ENCODE measurements at places on chromosomes 2 and 18.

GRCh38 chr2:32711219-32711618, 83.4 kb downstream of the TTC27 start:
- no peak for DNase-seq

GRCh38 chr2:82793711-82794435, 1665.2 kb downstream of the SUCLG1 start:
- DNase-seq: no peak

- DNase-seq: no peak
Observed at GRCh38 chr2:190182071-190182524, 119.6 kb upstream of the MSTN start.

DNA sequence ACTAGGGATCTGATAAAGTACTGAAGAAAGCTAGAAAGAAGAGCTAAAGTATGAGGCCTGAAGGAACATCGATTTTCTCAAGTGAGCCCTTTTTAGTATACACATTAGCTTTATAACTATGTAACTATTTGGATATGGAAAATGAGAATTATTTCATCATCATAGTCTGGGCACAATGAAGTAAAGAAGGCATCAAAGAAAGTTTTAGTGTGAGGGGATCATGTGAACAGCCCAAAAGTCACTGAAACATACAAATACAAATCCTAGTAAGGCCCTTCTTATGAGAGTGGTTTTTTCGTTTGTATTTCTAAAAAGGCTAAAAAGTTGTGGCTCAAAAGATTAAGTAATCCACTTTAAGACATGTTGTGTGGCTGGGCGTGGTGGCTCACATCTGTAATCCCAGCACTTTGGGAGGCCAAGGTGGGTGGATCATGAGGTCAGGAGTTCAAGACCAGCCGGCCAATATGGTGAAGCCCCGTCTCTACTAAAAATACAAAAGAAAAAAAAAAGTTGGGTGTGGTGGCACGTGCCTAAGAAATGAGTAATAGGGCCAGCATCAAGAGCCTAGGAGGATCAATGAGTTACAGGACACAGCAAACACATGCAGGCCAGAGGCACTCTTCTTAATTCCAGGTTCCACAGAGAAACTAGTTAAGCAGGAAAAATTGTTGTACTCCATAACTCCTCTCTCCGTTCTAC, 61.9 kb downstream of the PUM2 start:
- DNase-seq: no peak

- no peak for DNase-seq
Observed at GRCh38 chr2:234272069-234272850, 221.8 kb downstream of the SPP2 start.

DNA sequence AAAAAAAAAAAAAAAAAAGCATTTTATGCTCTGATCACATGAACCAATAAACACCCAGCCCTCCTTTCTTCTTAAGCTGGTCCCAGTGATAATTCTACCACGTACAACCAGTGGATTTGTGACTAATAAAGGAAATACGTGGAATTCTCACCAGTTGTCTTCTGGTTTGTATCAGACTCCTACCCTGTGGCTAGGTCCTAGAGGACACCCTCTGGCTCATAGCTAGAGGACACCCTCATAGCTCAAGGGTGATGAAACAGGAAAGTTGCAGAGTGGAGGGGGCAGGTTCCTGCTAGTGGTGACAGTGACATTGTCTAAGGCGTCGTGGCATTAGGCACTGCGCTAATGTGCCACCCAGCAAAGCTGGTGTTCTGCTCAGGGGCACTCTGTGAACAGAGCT, 167.8 kb downstream of the BCL11A start:
- DNase-seq: no peak

- no peak for DNase-seq
Observed at GRCh38 chr2:42372474-42373200, 11.6 kb upstream of the COX7A2L start.

DNA sequence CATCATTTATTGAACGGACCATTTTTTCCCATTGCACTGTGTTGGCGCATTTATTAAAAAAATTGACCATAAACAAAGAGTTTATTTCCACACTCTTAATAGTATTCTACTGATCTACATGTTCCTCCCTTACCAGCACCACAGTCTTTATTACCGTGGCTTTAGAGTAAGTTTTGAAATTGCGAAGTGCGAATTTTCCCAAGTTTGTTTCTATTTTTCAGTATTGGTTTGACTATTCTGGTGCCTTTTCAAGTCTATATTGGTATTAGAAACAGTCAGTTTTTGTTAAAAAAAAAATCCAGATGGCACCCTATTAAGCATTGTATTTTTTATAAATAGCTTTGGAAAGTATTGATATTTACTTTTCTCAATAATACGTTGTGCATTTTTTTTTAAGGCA, 795.1 kb upstream of the HS6ST1 start:
- no peak for DNase-seq

DNA sequence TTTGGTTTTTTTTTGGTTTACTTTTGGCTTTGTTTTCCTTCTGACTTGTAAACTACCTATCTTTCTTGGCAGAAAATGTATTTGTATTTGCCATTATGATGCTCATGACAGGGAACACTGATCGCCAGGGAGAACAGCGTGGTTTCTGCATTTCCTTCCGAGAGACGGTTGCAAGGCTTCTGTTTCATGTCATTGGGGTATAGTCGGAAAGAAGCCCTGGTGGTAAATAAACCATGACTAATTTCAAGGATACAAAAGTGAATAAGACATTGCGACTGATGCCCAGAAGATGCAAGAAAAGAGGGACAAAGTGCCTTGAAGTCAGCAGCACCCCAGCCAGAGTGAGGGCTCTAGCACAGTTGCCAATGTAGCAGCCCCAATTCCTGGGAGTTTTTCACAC, 4.2 kb upstream of the CAPN14 start:
- DNase-seq: no peak

- DNase-seq: no peak
Observed at GRCh38 chr2:62119311-62119974, 76.5 kb upstream of the B3GNT2 start.

DNA sequence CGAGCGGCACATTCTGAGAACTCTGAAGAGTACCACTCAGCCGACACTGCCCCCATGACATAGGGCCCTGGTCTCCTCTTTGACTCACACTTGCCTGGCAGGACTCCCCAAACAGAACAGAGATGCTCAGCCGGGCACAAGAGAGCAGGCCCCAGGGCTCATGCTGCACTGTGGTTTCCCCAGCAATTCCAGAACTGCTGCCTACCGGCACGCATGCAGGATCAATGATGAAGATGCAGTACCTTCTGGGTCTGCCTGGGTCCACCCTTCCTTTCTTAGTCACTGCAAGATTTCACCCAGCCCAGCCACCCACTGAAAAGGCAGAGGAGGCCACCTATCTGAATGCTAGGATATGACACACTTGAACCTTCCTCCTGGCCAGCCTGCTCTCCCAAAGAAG, 49.4 kb downstream of the BCL11A start:
- DNase-seq: no peak

DNA sequence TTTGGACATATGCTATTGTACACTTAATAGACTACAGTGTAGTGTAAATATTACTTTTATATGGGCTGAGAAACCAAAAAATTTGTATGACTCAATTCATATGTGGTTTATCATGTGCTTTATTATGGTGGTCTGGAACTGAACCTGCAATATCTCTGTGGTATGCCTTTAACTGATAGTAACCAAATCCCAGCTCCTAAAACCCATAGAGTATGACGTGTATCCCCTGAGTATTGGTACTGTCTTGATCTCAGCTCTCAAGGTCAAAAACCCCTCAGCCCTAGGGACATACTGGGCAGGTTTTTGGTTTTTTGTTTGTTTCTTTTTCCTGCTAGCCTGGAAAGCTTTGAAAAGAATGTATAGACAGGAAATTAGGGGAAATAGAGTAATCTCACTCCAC, 42.2 kb upstream of the ARHGAP15 start:
- no peak for DNase-seq

DNA sequence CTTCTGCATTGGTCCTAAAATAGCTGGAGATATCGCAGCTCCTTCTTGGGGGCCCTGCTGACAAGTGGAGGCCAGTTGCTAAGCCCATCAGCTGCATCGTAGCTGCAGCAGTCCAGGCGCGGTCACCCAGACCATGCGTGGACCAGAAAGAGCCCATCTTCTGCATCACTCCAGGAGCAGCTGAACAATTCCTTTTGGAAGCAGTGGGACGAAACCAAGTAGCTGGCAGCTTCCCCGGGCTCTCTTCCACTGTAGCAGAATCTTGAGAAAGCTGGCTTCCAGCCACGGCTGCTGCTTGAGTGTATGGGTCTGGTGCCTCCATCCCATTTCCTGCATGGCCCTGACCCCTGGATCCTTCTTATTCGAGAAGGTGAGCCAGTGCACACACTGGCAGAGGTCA, 22.2 kb upstream of the CAB39 start:
- DNase-seq: no peak

DNA sequence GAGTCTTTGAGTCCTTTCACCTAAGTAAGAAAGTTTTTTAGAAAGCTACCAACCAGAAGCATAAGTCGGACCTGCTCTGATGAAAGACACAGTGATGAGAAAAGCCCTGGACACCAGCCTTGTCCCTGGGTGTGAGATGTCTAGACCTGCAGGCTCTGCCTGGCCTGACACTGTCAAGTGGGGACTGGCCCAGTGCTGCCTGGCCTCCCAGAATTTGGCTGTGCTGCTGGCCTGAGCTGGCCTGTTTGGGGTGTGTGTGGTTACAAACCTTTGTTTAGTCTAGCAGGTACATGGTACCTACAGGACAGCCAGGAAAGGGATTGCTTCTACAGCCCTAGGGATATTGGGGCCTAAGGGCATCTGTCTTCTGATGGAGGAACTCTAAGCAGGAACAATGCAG, 48.3 kb downstream of the ASB1 start:
- no peak for DNase-seq

GRCh38 chr2:182717416-182717815, 1.4 kb downstream of the DNAJC10 start:
- DNase-seq: no peak

DNA sequence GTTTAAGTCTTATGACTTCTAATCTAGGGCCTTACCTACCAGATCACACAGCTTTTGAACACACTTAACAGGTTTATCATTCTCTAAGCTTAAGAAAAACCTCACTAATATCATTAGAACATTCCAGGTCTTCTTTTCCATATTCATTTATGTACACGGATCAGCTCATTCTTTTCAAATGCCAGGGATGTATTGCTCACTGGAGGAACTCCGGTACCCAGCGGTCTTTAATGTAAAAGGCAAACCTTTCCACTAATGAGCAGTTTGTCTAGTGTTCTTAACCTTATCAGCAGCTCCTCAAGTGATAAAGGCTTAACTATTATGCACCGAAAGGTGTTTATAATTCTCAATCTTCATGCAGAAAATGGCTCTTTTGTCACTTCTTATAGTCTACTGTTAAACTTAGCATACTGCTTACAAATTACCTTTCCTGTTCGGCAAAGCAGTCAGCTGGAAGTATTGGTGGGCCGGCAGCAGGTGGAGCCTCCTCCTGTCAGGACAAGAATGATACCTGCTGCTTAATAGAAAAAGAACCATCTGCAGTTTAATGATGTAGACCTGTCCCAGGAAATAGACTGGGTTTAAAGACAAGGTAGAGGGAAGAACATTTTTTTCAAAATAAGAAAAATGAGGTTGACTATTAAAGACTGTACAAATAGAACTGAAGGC, 142.7 kb downstream of the FIGN start:
- no peak for DNase-seq

- DNase-seq: no peak
Observed at GRCh38 chr2:124836416-124836815, 811.3 kb downstream of the CNTNAP5 start.

- no peak for DNase-seq
Observed at GRCh38 chr18:49045585-49045984, 94.8 kb upstream of the SMAD7 start.

GRCh38 chr2:233082222-233082930, 22.2 kb downstream of the INPP5D start:
- DNase-seq: no peak

DNA sequence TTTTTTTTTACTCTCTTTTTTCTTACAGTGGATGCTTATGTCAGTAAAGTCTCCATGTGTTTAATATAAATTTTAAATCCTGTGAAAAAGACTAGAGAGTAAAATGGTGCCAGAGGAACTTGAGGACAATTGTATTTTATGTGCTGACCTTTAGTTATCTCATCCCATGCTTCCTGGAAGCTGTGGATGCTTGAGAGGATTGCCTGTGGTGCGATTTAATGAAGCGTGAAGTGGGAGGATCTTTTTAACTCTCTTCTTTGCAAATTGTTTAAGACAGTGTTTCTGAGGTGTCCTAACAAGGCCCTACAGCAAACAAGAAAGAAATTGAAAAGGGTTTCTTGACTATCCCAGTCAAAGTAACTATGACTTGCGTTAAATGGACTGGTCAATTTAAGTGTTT, 84.2 kb downstream of the DTNA start:
- DNase-seq: no peak

- no peak for DNase-seq
Observed at GRCh38 chr2:516944-517343, 160.3 kb downstream of the TMEM18 start.

GRCh38 chr2:199195927-199196502, 261.7 kb downstream of the SATB2 start:
- DNase-seq: no peak

GRCh38 chr18:60232541-60232940, 140.0 kb downstream of the MC4R start:
- no peak for DNase-seq

DNA sequence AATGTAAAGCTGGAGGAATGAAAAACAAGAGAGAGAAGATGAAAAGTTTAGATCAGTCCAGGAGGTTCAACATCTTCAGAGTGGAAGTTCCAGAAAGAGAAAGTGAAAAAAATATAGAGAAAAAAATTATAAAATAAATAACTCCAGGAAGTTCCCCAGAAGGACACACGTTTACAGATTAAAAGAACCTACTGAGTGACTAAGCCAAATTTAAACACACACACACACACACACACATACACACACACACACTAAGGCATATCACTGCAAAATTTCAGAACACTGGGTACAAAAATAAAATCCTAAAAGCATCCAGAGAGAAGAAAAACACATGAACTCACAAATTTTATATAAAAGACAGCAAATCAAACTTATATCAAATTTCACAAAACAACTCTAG, 85.9 kb upstream of the PMAIP1 start:
- no peak for DNase-seq

- no peak for DNase-seq
Observed at GRCh38 chr2:71629771-71630453, 176.6 kb downstream of the DYSF start.

- no peak for DNase-seq
Observed at GRCh38 chr2:85148190-85148589, 15.0 kb downstream of the TCF7L1 start.

GRCh38 chr2:207483066-207483465, 46.7 kb upstream of the CREB1 start:
- DNase-seq: no peak

DNA sequence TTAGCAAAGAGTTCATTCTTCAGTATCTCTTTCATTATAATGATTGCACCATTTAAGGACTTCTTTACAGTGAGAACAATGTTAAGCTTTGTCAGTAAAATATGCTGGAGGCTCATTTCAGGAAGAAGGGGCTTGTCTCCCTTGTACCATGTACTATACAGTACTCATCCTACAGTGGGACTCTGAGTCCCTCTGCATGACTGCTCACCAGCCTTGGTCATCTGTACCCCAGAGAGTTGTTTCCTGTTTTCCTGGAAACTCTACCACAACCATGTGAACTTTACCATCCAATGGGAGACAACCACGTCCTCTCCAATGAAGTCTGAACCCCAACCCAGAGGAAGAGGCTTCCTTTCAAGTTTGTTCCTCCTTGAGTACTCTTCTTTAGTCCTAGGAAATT, 1171.1 kb upstream of the CRIM1 start:
- no peak for DNase-seq
